Kidney epithelial cell (primary cell): ENCODE measurements at places on chromosomes 5 and 9.
A peak's percentile ranks its signal among the peaks of the same experiment; 100 is the strongest.

- DNase-seq, result no peak
Measured at GRCh38 chr9:123656565-123656964, 273.4 kb downstream of the DENND1A start.

DNA sequence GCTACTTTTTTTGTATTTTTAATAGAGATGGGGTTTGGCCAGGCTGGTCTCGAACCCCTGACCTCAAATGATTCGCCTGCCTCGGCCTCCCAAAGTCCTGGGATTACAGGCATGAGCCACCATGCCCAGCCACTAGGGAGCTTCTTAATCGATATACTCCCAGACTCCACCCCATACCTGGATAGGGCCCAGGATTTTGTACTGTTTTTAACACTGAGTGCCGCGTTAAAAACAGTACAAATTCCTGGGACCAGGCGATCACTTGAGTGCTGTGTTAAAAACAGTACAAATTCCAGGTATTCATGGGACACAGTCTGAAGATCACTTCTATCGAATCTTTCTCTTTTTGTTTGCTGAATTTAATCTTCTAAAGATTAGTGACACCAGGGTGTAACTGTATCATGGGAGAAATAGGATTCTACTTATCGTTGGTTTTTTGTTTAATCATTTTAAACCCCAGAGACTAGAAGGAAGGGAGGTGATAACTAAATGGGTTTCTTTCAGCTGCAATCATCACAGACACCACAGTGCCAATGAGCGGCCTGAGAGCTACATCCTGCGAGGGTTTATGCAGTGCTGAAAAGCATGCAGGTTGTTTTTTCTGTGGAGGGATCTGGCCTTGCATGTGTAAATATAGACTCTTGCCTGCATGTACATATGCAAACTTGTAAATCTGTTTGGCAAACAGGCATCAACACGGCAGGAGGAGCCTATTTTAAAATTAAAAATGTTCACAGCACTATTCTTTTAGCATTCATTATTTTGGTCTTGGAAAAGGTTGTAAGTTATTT is 303.8 kb upstream of the WWC1 start:
- no peak for DNase-seq

DNA sequence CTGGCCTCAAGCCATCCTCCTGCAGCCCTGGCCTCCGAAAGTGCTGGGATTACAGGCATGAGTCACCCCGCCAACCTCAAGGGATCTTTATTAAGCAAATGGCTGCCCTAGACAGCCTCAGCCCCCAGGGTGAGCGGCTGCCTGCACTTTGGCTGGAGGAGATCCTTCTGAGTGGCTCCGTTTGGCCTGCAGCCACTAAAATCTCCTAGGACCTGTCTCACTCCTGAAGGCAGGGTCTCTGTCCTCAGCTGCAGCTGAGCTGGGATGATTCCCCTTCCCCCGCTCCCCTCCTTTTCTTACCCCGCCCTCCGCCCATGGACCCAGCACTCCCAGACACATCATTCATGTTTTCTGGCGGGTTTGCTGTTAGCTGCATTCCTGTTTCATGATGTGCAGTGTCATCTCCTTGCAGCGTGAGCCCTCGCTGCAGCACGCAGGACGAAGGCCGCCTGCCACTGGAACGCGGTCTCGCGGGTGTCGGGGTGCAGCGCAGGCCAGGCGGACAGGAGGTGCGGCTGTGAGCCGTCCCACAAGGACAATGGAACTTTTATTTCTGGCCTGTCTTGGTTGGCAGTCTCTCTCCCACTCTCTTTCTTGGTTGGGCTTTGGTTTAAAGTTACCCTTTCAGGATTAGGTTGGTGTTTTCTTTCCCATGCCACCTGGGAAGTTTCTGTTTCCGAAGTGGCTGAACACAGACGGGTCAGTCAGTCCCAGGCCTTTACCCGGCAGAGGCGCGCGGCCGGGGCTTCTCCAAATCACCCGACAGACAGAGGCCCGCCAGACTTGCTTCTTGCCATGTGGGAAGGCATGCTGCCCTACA is 137.1 kb downstream of the FOXD1 start:
- peak; percentile 65 for DNase-seq

- DNase-seq, result no peak
Measured at GRCh38 chr9:126701813-126702140, 88.0 kb downstream of the LMX1B start.

- peak; percentile 43 for DNase-seq
Measured at GRCh38 chr9:109600142-109600541, 102.0 kb upstream of the PTPN3 start.

DNA sequence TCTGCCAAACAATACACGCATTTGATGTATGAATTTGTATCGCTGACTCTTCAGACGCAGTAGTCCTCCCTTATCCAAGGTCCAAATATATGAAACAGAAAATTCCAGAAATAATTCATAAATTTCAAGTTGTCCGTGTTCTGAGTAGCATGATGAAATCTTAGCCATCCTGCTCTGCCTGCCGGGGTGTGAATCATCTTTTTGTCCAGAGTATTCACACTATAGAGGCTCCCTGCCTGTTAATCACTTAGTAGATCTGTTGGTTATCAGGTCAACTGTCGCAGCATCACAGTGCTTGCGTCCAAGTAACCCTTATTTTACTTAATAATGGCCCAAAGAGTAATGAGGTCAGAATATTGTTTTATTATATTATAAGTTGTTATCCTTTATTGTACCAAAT is 268.1 kb downstream of the DOCK8 start:
- DNase-seq, result no peak

DNA sequence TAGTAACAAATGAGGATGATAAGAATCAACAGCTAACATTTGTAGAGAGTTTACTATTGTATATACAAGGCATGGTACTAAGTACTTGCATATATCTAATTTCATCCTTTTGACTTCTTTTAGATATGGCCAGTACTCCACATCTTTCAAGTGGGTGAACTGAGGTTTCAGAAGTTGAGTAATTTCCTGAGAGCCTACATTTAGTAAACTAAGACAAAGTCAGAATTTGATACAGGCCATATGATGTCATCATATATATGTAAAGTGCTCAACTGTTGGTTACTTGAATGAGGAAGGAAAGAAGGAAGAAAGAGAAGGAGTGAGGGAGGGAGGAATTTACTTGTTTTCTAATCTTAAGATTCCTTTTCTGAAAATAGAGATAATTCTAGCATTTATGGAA is 52.8 kb downstream of the GRIA1 start:
- no peak for DNase-seq

DNA sequence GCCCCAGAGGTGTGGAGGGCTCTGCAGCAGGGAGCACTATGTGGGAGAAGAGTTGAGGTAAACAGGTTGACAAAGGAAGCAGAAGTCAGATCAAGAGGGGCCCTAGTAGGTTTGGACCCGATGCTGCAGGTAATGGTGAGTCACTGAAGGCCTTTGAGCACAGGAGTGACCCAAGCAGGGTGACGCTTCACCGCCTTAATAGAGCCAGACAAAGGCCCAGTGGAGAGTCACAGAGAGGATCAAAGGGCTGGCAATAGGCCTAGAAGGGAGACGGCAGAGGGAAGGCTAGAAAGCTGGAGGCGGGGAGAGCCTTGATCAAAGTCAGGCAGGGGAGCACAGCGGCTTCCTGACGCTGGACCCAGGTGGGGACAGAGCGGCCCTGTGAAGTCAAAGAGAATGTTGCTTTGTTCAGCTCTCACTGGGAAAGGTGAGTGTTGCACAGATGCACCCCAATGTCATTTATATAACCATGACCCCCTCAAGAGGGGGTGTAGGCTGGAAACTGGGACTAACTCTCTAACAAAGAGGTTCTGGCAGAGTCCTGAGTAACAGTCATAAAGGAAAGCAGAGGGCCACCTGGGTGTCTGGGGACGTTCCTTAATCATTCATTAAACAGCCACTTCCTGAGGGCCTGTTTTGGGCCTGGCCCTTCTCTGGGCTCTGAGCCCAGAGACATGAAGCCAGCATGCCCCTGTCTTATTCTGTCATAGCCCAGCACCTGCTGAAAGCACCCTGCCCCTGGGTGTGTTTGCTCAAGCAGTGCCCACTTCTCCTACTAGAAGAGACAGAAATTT is 9.8 kb upstream of the CPLX2 start:
- DNase-seq, result no peak

DNA sequence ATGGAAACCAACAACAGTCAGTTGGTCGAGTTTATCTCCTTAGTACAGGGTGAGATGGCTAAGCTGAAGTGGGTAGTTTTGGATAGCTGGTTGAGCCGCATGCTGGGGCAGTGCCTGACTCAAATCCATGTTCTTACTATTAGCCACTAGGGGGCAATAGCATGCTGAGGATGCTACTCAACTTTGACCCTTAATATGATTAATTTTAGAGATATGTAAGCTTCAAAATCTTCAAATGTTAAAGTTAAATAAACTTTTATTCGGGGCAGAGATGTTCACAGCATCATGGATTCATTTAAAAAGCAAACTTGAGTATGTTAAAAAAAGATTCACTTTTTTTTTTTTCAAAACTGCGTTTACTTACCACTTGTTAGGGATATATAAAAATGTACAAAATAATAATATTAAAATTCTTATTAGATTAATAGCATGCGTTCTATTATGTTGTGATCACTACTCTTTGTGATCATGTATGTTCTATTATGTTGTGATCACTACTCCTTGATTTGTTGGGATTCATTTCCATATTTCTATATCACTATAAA is 57.0 kb downstream of the C9orf153 start:
- DNase-seq, result no peak

DNA sequence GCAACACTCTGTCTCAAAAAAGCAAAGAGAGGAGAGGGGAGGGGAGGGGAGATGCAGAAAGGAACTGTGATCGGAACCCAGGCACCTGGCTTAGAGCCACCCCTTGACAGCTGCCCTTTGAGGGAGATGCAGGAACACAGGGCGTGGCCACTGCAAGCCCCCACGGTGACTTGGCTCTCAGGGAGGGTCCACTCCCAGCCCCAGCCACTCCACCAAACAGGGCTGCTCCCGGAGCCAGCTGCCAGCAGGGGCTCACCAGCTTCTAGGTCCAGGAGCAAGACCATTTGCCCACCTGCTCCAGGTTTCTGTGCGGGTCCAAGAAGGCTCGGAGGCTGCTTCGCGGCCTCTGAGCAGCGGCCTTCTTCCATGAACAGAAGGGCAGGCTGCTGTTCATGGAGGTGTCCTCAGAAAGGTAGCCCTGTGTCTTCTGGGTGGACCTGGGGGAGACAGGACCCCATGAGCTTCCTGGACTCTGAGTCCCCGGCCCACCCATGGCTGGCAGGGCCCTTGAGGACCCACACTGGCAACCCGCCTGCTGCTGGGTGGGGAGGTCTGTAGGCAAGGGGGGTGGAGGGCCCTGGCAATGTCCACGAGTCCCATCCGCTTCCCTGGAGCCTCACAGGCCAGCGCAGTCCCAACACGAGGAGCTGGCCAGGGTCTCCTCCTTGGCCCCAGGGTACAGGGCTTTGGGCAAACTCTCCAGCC is 7.9 kb downstream of the C9orf50 start:
- DNase-seq, result no peak

- no peak for DNase-seq
Measured at GRCh38 chr5:110288766-110289511, 437.5 kb downstream of the TMEM232 start.

DNA sequence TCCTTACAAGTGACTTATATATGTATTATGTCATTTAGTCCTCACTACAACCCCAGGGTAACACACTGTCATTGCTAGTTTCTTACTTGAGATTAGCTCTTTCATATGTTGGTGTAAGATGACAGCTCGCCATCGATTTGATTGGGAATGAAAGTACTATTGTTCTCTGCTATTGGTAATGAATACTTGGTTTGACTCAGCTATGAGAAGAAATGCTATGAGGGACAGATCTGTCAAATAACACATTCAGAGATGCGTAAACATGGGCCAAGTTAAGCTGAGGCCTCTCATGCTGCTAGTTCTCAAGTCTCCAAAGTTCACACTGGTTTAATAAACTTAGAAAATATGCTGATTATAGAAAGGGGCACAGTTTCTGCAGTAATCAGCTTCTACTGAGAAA is 142.7 kb downstream of the SGCD start:
- no peak for DNase-seq

- no peak for DNase-seq
Measured at GRCh38 chr5:31066655-31067328, 126.7 kb upstream of the CDH6 start.

GRCh38 chr5:22683050-22683449 is 170.1 kb downstream of the CDH12 start:
- no peak for DNase-seq

DNA sequence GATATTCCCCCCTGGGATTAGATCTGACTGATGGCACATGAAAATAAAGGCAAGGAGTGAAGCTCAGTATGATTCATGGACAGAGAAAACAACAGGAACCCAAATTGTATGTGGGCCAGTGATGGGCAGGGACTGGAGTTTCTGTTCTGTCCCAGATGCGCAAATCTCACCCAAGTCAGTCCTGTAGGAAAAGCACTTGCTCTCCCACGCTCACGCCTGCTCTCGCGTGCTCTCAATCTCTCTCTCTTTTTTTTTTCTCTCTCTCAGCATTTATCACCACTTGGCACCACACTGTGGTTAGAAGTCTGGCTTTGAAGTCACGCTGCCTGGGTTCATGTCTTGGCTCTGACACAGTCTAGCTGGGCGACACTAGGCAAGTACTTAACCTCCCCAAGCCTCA is 106.5 kb upstream of the LRRTM2 start:
- no peak for DNase-seq

DNA sequence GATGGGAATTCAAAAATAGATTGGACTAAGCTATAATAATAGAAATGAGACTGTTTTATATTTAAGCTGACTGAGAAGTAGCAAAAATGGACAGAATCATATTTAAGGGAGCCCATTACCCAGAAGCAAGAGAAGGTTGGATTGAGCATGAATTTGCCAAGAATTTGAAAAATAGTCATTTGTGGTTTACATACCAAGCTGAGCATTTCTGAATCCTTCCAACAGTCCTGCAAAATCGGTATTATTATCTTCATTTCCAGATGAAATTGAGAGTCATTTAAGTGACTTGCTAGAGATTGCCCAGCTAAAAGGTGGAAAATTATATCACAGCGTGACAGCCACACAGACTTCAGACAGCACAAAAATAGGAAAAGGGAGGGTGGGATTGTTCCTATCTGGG is 48.4 kb downstream of the TNFSF15 start:
- DNase-seq, result no peak

GRCh38 chr5:53616939-53617549 is 56.6 kb downstream of the NDUFS4 start:
- no peak for DNase-seq

DNA sequence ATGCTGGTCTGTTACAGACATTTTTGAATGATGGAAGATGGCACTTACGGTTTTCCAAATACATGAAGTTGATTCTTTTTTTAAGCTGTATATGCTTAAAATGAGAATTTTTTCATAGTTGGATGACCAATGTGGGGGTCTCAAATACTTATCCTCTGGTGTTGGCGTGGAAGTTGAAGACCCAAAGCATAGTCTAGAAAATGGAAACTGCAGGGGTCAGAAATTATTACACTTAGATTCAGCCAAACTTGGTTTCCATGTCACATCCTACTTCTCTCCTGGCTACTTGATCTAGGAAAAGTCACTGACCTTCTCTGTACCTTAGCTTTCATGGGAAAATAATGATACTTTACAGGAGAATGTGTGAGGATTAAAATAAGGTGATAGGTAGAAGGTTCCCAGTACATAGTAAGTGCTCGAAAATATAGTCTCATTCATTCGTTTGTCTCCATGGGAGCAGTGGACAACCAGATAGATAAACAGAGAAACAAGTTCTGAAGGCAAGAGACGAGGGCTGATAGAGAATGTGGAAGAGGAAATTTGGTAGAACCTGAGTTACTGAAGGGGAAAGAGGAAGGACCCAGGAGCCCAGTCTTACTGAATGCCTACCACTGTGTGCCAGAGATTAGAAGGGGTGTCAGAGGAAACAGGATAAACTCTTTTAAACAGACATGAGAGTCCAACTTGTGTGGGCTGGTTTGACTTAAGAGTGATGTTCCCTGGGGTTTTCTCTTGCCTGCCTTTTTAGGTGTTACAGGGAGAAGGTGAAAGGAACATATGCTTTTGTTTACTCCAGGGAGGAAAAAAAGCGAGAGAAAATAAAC is 560.3 kb upstream of the KLF4 start:
- no peak for DNase-seq
